ENCODE measurements at places on chromosomes 11 and 22.

DNA sequence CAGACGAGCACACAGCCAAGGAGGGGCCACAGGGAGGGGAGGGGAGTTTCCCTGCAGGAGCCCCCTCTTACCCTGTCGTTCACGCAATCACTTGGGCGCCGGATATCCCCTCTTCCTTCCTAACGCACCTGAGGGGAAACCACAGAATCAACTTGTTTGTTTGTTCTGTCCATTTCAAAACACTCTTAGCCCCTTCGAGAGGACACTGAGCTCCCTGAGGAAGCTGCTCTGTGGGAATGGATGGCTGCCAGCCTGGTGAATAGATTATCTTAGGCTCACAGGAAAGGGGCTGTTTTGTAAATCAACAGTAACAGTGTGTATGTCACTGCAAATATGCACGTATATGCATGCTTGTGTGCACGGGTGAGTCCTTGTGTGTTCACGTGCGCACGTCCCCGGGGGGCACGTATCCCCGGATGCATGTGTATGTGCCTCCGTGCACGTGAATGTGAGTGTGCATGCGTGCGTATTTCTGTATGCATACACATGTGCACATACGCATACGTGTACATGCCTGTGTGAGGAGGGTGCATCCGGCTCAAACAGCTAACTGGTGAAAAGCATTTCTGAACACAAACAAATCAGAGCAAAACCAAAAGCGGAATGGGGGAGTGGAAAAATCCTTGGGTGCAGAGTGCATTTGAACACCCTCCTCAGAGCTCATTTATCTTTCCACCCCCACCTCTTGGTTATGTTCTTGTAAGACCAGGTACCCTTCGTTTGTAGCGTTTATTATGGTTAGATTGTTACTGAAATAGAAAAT is 7.2 kb downstream of the ARSA start:
- peak overlapping the region; percentile 40 for H3K4me3 ChIP-seq
- DNase-seq, result peak; percentile 48
- H3K27ac ChIP-seq, result peak overlapping the region; percentile 34
- H3K4me1 ChIP-seq, result peaks cover 26% of the 10 kb centered on the region

DNA sequence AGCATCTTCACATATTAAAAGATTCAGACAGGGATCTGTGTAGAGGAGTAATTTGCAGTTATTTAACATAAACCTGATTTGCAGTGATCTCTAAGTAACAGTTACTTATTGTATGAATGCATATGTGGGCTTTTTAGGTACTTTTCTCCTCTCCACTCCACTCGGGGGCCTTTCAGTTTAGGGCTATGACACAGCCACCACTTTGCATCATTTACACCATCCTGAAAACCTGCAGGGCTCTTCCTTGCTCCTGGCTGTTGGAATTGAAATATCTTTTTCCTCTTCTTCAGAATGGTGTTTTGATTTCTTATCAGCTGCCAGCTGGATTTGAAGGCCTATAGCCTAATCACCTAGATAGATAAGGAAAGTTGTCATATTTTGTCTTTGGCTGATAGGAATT is 580.8 kb downstream of the NELL1 start:
- no peaks in the 10 kb centered on the region for H3K36me3 ChIP-seq
- no peak overlapping the region for H3K4me3 ChIP-seq
- DNase-seq, result no peak
- no peaks in the 10 kb centered on the region for H3K27me3 ChIP-seq

GRCh38 chr22:25069758-25070481 is 117.4 kb downstream of the KIAA1671 start:
- H3K4me3 ChIP-seq, result peak overlapping the region; percentile 36
- peak overlapping the region; percentile 47 for H3K27ac ChIP-seq
- H3K27me3 ChIP-seq, result no peaks in the 10 kb centered on the region
- H3K4me1 ChIP-seq, result peaks cover 20% of the 10 kb centered on the region
- peak; percentile 68 for DNase-seq
- no peaks in the 10 kb centered on the region for H3K36me3 ChIP-seq

GRCh38 chr22:23231471-23232093 is 51.3 kb downstream of the BCR start:
- peak overlapping the region; percentile 24 for H3K27ac ChIP-seq
- H3K4me3 ChIP-seq, result no peak overlapping the region
- H3K4me1 ChIP-seq, result peaks cover 23% of the 10 kb centered on the region
- no peaks in the 10 kb centered on the region for H3K27me3 ChIP-seq
- no peaks in the 10 kb centered on the region for H3K36me3 ChIP-seq

DNA sequence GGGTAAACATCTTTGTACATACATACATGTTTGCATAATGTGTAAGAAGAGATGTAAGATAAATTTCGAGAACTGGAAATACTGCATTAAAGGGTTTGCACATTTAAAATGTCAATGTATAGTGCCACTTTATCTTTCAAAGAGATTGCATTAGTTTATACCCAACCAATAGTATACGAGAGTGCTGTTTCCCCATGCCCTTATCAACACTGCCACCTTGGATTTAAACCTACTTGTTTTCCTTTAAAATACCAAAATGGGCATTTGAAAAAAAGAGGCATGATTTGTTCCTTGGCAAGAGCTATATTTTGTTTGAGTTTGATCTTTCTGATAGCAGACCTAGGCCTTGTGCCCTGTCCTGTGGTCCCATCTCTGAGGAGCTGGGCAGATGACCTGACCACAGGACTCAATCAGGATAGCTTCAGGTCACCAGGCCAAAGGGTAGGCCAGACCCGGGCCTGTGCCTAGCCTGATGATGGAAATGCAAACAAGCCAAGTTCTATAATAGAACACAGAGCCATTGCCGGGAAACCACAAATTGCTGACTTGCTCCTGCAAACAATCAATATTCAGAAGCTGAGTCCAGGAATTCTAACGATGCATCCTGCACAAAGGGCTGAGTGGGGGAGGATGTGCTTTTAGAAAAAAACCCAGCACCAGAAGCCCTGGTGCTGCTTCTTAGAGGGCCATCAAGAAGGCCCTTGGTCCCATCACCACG is 16.9 kb upstream of the ALG8 start:
- no peaks in the 10 kb centered on the region for H3K27me3 ChIP-seq
- no peaks in the 10 kb centered on the region for H3K36me3 ChIP-seq
- no peaks in the 10 kb centered on the region for H3K4me1 ChIP-seq
- H3K27ac ChIP-seq, result no peak overlapping the region

DNA sequence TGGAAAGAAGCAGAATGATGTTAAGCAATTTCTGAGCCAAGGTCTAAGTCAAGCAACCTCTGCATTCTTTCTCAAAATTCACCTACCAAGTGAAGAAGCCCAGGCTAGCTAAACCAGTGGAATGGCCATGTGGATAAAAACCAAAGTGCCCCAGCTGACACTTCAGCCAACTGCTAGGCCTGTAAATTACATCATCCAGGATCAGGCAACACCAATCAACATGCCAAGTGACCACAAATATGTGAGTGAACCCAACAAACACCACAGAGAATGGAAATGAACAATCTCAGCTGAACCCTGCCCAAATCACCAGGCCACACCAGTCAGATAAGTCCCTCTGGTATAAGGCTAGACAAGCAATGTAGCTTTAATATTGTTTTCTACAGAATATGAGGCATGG is 25.1 kb upstream of the FJX1 start:
- no peak overlapping the region for H3K27ac ChIP-seq
- no peaks in the 10 kb centered on the region for H3K36me3 ChIP-seq
- no peak overlapping the region for H3K4me3 ChIP-seq
- H3K4me1 ChIP-seq, result no peaks in the 10 kb centered on the region
- no peaks in the 10 kb centered on the region for H3K27me3 ChIP-seq

DNA sequence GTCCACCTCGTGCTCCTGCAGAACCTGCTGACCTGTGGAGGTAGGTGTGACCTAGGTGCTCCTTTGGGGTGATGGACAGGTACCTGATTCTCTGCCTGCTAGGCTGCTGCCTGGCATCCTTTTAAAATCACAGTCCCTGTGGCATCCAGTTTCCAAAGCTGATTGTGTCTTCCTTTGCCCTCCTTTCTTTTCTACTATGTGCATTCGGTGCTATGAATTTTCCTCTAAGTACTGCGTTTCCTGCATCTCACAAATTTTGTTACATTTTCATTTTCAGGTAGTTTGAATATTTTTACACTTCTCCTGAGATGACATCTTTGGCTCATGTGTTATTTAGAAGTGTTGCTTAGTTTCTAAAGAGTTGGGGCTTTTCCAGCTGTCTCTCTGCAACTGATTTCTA is 30.9 kb upstream of the PPP6R3 start:
- H3K27ac ChIP-seq, result no peak overlapping the region
- H3K4me3 ChIP-seq, result no peak overlapping the region
- no peaks in the 10 kb centered on the region for H3K4me1 ChIP-seq
- H3K27me3 ChIP-seq, result no peaks in the 10 kb centered on the region
- H3K36me3 ChIP-seq, result peaks cover 51% of the 10 kb centered on the region

GRCh38 chr22:49137206-49137840 is 690.4 kb downstream of the BRD1 start:
- H3K4me3 ChIP-seq, result no peak overlapping the region
- H3K36me3 ChIP-seq, result no peaks in the 10 kb centered on the region
- H3K4me1 ChIP-seq, result no peaks in the 10 kb centered on the region
- H3K27ac ChIP-seq, result no peak overlapping the region

DNA sequence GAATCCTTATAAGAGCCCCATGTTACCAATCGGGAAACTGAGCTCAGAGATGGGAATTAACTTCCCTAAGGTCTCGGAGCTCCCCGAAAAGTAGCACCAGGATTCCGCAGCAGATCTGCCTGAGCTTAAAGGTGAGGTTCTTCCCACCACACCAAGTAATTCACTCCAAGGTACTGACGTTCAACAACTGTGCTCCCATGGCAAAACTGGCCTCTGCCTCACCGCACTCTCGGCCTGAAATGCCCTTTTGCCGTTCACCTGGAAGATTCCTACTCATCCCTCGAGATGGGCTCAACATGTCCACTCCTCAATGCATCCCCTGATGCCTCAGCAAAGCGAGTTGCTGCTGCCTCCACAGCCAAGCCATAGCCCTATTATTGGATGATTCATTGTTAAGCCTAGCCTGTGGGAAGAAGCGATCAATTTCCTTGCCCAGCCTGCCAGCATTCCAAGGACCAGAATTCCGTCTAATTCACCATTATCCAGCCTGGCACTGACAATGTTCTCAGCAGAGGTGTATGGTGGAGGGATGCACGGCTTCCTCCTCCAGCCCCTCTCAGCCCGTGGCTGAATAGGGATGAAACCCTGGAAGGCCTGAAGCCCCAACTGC is 4.2 kb downstream of the PLAAT3 start:
- no peaks in the 10 kb centered on the region for H3K36me3 ChIP-seq
- H3K27me3 ChIP-seq, result no peaks in the 10 kb centered on the region
- H3K27ac ChIP-seq, result no peak overlapping the region
- H3K4me1 ChIP-seq, result peaks cover 48% of the 10 kb centered on the region

DNA sequence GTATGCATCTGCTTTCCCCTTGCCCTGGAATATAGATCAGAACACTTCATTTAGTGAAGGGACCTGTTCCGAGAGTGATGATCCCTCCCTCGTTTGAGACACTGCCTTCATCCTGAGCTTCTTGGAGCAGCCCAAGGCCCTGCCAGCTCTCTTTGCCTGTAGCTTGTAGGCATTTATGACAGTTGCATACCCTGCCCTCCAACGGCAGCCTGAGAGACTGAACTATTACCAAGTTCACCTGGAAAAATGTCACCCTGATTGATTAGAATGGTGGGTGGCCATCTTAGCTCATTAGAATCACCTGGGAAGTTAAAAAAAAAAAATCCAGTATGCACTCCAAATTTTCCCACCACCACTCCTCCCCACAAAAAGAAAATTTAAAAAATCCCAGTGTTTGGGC is 1.5 kb downstream of the MICAL3 start:
- peaks cover 31% of the 10 kb centered on the region for H3K27me3 ChIP-seq
- no peak overlapping the region for H3K4me3 ChIP-seq
- DNase-seq, result no peak
- no peaks in the 10 kb centered on the region for H3K36me3 ChIP-seq

DNA sequence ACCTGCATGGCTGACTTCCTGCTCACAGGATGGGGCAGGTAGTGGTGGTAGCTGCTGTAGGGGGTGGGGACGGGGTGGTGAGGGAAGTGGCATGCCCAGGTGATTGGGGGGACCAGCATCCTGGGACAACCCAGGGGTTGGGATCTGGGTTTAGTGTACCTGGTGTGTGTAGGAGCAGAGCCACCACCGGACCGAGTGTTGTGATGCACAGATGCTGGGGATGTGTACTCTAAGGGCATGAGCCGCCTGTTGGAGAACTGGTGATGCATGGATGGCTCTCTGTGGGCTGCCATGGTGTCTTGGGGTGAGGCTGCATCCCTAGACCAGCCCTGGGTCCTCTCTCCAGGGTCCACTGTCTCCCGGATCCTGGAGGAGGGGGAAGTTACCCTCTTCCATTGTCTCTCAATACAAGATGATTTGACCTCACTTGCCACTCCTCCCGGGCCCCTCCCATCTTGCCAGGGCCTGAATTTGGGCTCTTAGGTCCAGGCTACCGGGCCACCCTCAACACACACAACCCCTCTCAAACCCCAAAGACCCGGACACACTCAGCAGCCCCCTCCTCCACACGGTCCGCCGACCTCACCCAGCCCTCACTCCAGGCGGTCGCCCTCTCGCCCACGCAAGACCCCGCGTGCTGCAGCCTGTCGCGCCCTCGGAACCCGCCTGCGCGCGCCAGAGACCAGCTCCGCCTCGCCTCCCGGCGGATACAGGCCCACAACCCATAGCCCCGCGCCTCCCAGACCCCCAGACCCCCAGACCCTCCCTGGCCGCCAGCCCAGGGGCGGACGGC is 619 bp downstream of the LRRC75B start:
- peak overlapping the region; percentile 58 for H3K4me3 ChIP-seq
- peak overlapping the region; percentile 58 for H3K27ac ChIP-seq
- peaks cover 13% of the 10 kb centered on the region for H3K4me1 ChIP-seq
- no peaks in the 10 kb centered on the region for H3K36me3 ChIP-seq
- no peak for DNase-seq
- no peaks in the 10 kb centered on the region for H3K27me3 ChIP-seq

- no peak overlapping the region for H3K4me3 ChIP-seq
- H3K4me1 ChIP-seq, result peaks cover 13% of the 10 kb centered on the region
- H3K27me3 ChIP-seq, result no peaks in the 10 kb centered on the region
- DNase-seq, result peak; percentile 95
Observed at GRCh38 chr11:64331569-64332371, 8.2 kb upstream of the CCDC88B start.

- no peaks in the 10 kb centered on the region for H3K27me3 ChIP-seq
- DNase-seq, result no peak
- no peak overlapping the region for H3K27ac ChIP-seq
- no peaks in the 10 kb centered on the region for H3K36me3 ChIP-seq
- H3K4me1 ChIP-seq, result no peaks in the 10 kb centered on the region
Observed at GRCh38 chr11:75760710-75761493, 7.7 kb upstream of the DGAT2 start.

DNA sequence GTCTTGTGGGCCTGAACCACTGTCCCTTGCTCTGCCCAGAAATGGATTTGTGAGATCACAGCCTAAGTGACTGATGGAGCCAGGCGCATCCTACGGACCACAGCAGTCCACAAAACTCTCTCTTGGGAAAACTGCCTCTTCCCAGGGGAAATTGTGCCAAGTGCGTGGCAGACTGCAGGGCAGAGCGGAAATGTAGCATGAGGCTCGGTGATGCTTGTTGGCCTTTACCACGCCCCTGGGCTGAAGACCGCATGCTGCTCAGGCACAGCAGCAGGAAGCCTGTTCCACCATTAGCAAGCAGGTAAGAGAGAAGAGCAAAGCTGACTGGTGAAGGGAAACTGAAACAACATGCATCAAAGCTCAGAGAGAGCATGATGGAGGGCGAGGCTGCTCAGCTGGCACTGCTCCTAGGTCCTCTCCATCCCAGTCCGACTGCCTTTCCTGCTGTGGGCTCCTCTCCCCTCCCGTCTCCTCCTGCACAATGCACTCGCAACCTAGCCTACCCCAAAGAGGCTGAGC is 26.5 kb upstream of the SCARF2 start:
- no peak overlapping the region for H3K4me3 ChIP-seq
- DNase-seq, result peak; percentile 46
- H3K27me3 ChIP-seq, result no peaks in the 10 kb centered on the region
- peak overlapping the region; percentile 73 for H3K27ac ChIP-seq
- H3K36me3 ChIP-seq, result peaks cover 18% of the 10 kb centered on the region

All from upper lobe of right lung (tissue), 1 donor.